ENCODE measurements at places on chromosomes 11 and 22. TPM values are rescaled to one million over a fixed set of nuclear protein-coding genes. Genes with fewer than 3 reads are reported as not detected.

DNA sequence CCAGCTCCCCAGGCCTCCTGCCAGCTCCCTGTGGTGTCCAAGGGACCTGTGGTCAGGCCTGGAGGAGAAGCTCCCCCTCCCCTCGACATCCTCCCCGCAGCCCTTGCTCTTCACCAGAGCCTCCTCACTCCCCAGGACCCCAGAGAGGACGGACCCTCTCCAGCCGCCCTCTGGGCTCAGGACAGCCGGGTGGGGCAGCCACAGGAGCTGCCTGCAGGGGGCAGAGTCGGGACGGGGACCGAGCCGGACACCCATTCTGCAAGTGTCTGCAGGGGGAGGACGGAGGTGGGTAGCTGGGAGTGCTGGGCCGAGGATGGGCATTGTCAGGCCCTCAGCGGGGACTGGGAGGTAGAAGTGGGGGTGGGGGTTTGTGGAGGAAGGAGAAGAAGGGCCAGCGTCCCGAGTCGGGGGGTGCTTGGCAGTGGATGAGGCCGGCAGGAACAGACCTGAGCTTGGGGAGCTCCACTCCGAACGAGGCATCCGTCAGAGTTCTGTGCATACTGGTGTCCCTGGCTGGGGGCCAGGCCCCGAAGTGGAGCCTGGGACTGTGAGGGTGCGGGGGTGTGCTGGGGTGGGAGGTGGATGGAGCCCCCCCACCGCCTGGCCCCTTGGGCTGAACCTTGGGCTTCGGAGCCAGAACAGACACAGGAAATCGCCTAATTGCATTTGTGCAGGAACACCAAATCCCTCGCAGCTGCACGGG, 15.2 kb downstream of the PRR33 start:
- H3K27ac ChIP-seq = no peak overlapping the region
- no peaks in the 10 kb centered on the region for H3K27me3 ChIP-seq
- H3K4me3 ChIP-seq = no peak overlapping the region
- no peaks in the 10 kb centered on the region for H3K36me3 ChIP-seq
- H3K4me1 ChIP-seq = peaks cover 4% of the 10 kb centered on the region

DNA sequence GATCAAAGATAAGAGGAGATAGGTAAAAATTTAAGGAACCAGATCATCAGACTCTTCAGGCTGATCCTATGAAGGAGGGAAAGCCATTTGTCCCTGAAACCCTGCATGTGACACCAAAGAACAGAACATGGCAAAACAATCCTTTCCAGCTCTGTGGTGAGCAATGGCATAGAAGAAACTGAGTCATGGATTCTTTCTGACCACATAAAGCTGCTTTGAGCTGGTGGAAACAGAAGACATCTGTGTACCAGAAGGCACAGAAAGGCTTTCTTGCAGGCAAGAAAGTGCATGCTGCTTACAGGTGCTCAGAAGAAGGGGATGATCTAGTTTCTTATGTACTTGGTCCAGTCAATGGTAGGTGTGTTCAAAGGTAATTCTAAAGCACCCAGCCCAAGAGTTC, 45.0 kb upstream of the APOA1 start:
- H3K36me3 ChIP-seq = peaks cover 3% of the 10 kb centered on the region
- DNase-seq = no peak
- H3K27ac ChIP-seq = no peak overlapping the region

GRCh38 chr22:49701380-49702067, 126.1 kb downstream of the BRD1 start:
- H3K36me3 ChIP-seq = peaks cover 2% of the 10 kb centered on the region
- H3K27me3 ChIP-seq = peaks cover 10% of the 10 kb centered on the region
- no peak for DNase-seq

GRCh38 chr11:73265853-73266645, 6.1 kb upstream of the P2RY6 start:
- H3K27me3 ChIP-seq = peaks cover 4% of the 10 kb centered on the region
- peak overlapping the region; percentile 19 for H3K27ac ChIP-seq
- H3K4me3 ChIP-seq = no peak overlapping the region
- no peak for DNase-seq

DNA sequence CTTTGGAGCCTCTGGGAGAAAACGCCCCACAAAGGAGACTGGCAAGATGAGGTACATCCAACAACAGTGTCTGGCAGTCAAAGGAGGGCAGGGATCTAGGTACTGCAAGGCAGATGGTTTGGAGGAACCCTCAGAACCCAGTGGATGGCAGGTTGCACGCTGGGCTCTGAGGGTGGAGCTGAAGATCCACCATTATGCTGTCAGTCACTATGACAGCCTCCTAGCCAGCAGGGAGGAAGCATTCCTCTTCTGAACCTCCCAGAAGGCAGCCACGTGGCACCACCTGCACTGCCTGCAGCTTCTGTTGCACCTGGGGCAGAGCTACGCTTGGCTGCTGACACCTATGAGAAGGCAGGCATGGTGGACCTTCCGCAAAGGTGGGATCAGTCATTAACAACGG, 40.2 kb downstream of the HTR3A start:
- H3K36me3 ChIP-seq = no peaks in the 10 kb centered on the region
- no peak for DNase-seq
- no peak overlapping the region for H3K4me3 ChIP-seq
- no peak overlapping the region for H3K27ac ChIP-seq
- H3K27me3 ChIP-seq = no peaks in the 10 kb centered on the region
- H3K4me1 ChIP-seq = no peaks in the 10 kb centered on the region

DNA sequence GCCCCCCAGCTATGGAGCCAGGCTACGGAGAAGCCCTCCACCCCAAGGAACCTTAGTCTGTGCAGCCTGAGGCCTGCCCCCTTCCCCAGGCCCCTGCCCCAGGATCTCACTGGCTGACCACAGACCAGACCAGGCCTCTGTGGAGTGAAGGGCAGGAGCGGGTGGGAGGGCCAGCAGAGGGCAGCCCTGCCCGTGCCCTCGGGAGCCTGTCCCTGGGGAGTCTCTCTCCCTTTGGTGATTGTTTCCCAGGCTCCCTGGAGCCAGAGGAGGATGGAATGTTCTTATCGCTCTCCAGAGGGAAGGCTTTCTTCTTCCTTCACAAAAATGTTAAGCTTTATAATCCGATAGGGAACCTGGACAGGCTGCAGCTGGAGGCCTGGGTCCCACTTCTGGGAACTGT, 455.3 kb downstream of the SOX6 start:
- H3K36me3 ChIP-seq = no peaks in the 10 kb centered on the region
- H3K27ac ChIP-seq = no peak overlapping the region
- no peak overlapping the region for H3K4me3 ChIP-seq

- no peak for DNase-seq
- no peak overlapping the region for H3K27ac ChIP-seq
Observed at GRCh38 chr22:26552466-26552865, 37.5 kb downstream of the TPST2 start.

DNA sequence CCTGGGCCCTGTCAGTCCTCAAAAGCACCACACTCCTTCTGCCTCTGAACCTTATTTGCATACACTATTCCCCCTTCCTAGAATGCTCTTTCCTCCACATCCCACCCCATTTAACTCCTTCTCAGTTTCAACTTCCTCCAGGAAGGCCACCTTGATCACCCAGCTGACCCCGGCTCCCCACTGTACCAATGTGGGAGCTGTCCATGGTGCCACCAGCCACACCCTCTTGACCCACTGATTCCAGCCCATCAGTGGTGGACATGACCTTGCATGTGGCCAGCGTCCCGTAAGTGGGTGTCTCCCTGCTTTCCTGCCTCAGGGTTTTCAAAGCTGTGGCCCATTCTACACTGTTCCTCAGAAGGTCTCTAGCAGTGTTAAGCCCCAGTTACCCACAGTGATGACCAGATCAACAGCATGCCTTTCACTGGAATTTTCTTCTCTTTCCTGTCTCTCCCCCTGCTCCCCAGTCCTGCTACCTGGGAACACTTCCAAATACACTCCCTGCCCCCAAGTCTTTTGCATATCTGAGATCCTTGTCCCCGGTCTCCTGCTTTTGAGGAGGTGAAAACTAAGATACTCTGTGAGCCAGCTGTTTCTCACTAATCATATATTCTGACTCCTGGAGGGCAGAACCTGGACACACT, 346.6 kb downstream of the MN1 start:
- H3K36me3 ChIP-seq = no peaks in the 10 kb centered on the region
- no peak overlapping the region for H3K4me3 ChIP-seq
- peaks cover 12% of the 10 kb centered on the region for H3K4me1 ChIP-seq
- H3K27me3 ChIP-seq = peaks cover 23% of the 10 kb centered on the region
- no peak overlapping the region for H3K27ac ChIP-seq

- H3K27me3 ChIP-seq = peaks cover 87% of the 10 kb centered on the region
- no peak overlapping the region for H3K27ac ChIP-seq
- no peak overlapping the region for H3K4me3 ChIP-seq
- no peak for DNase-seq
- H3K4me1 ChIP-seq = no peaks in the 10 kb centered on the region
- H3K36me3 ChIP-seq = no peaks in the 10 kb centered on the region
Observed at GRCh38 chr11:69817265-69818230, 1.7 kb downstream of the FGF3 start.

DNA sequence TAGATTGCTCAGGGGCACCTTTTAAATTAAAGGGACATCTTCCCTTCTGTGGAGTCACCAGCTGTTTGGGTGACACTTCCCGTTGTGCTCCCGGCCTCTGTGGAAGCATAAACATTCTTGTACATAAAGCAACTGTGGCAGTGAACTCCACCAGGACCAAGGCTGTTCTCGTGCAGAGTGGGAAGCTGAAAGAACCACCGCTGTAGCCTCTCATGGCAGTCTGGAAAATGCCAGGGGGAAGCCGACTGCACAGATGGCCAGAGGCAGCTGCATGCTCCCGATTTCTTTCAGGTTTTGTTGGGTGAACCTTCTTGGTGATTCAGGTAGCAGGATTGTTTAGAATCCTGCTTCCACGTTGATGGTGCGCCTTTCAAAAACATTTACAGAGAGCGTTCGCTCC, 10.3 kb downstream of the UBASH3B start:
- DNase-seq = no peak
- no peaks in the 10 kb centered on the region for H3K27me3 ChIP-seq
- no peak overlapping the region for H3K4me3 ChIP-seq

DNA sequence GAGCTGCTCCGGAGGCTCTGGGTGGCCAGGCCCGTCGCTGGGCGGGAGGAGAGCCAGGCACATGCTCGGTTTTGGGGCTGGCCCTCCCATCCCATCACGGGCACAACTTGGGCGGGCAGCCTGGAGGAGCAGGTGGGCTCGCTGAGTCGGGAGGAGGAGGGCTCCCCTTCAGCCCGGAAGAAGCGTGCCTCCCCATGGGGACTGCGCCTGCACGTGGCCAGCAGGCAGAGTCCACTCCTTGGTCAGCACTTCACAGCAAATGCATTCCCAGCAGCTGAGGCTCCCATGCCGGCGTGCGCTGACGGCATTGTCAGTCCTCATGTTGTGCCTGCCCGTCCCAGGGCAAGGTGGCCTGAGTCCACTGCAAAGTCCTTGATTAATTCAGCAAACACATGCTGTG, 1281.7 kb downstream of the BRD1 start:
- H3K4me1 ChIP-seq = peaks cover 5% of the 10 kb centered on the region
- no peak overlapping the region for H3K4me3 ChIP-seq
- no peak for DNase-seq
- H3K36me3 ChIP-seq = no peaks in the 10 kb centered on the region
- no peak overlapping the region for H3K27ac ChIP-seq
- H3K27me3 ChIP-seq = no peaks in the 10 kb centered on the region

GRCh38 chr11:100855466-100856067, 168.5 kb downstream of the ARHGAP42 start:
- H3K4me3 ChIP-seq = no peak overlapping the region
- H3K4me1 ChIP-seq = peaks cover 24% of the 10 kb centered on the region
- H3K36me3 ChIP-seq = peaks cover 3% of the 10 kb centered on the region
- no peaks in the 10 kb centered on the region for H3K27me3 ChIP-seq
- no peak for DNase-seq

- no peak overlapping the region for H3K4me3 ChIP-seq
- H3K27me3 ChIP-seq = no peaks in the 10 kb centered on the region
- H3K27ac ChIP-seq = peak overlapping the region; percentile 27
- no peak for DNase-seq
- peaks cover 40% of the 10 kb centered on the region for H3K4me1 ChIP-seq
- H3K36me3 ChIP-seq = no peaks in the 10 kb centered on the region
Observed at GRCh38 chr11:46363455-46364005, 16.3 kb downstream of the DGKZ start.

DNA sequence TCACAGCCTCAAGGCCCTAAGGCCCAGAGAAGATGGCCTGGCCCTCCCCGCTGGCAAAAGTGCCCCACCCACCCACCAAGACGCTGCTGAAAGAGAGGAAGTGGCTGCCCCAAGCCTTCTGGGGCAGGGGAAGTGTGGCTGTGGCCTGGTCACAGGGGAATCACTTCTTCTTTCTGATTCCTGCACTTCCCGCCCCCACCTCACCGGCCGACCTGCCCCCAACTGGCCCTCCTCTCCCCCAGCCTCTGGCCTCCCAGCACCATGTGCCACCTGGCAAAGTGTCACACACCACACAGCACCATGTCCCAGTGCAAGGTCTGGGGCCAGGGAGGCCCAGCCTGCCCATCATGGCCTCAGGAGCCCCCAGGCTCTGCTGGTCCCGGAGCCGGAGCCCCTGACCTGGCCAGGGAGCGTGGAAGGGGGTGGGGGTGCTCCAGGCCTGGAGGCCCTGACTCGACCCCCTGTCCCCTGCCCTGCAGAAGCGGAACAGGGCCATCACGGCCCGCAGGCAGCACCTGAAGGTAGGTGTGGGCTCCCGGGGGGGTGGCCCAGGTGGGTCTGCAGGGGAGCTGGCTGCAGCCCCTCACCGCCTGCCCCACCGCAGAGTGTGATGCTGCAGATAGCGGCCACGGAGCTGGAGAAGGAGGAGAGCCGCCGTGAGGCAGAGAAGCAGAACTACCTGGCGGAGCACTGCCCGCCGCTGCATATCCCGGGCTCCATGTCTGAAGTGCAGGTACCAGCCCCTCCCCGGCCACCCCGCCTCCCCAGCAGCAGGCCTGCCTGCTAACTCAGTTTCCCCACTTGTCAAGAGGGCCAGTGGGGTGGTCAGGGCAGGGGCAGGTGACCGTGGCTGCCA, 1.4 kb downstream of the TNNI2 start:
- no peaks in the 10 kb centered on the region for H3K27me3 ChIP-seq
- no peaks in the 10 kb centered on the region for H3K36me3 ChIP-seq
- H3K4me1 ChIP-seq = peaks cover 7% of the 10 kb centered on the region
- DNase-seq = no peak

The APOC3 gene
- not detected for total RNA-seq

The ROBO3 gene
- total RNA-seq = 17.8 TPM

The SLC22A9 gene
- total RNA-seq = not detected

Measured in neural crest cell (in vitro differentiated cells).